ENCODE measurements at places on chromosomes 7 and 10. TPM values are rescaled to one million over a fixed set of nuclear protein-coding genes. Genes with fewer than 3 reads are reported as not detected.

- DNase-seq, result no peak
Measured at GRCh38 chr10:102434394-102435132, 2.2 kb upstream of the CUEDC2 start.

- no peak for DNase-seq
Measured at GRCh38 chr10:91887272-91888076, 21.8 kb downstream of the FGFBP3 start.

DNA sequence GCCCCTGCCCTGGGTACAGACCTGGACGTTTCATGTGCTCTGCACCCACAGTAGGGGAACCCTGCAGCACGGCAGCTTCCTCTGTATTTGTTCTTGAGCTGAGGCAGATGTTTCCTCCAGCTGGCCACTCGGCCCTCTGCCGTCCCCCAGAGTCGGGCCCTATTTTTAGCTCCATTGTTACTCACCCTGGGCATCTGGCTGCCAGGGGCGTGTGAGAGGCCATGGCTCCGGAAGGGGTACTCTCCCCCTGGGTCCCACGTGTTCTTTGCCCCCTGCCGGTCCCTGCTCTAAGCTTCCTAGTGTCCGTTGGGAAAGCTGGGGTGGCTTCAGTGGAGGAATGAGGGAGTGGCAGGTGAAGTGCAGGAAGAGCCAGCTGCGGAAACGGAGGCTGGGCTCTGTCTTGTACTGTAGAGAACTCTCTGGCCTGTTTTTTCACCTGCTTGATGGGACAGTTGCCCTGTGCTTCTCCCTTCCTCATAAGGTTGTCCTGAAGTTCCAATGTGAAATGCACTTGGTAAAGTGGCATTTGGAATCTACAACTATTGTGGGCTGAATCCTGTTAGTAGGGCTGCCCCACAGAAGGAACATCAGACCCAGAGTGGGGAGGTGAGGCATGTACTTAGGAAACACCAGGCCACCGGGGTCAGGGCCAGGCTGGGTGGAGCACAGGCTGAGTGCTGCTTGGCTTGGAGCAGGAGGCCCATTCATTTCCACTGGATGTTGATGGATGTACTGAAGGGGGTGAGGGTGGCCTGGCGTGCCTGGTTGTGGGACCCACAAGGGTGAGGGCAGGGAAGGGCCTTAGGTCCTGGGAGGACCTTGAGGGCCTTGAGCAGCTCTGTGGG is 30.6 kb downstream of the PALD1 start:
- no peak for DNase-seq

DNA sequence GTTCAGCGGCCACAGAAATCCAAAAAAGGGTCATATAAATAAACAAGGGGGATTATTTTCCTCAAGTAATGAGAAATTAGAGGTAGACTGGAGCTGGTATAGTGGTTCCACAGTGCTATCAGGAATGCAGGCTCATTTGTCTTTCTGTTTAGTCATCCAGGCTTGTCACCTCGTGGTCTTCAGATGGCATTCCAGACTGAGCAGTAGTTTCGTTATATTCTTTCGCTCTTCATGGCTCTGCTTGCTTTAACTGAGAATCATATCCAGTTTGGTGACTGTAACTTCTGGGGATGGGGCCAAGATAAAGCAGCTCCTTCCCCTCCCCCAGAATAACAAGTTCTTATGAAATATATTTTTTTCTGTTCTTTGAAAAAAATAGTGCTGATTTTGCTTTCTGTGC is 9.5 kb downstream of the ANKIB1 start:
- no peak for DNase-seq

DNA sequence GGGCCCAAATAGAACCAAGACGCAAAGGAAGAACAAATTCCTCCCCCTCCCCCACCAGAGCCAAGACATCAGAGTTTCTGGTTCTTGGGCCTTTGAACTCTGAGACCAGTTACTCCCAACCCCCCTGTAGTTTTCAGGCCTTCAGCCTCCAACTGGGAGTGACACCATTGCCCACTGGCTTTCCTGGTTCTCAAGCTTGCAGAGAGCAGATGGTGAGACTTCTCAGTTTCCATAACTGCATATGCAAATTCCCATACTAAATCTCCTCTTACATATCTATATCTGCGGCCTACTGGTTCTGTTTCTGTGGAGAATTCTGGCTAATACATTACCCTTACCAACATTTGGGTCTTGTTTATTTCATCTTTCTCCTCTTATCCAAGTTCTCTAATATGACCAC is 762.9 kb downstream of the GRM8 start:
- no peak for DNase-seq

GRCh38 chr7:36278069-36278619 is 111.5 kb upstream of the ANLN start:
- no peak for DNase-seq

DNA sequence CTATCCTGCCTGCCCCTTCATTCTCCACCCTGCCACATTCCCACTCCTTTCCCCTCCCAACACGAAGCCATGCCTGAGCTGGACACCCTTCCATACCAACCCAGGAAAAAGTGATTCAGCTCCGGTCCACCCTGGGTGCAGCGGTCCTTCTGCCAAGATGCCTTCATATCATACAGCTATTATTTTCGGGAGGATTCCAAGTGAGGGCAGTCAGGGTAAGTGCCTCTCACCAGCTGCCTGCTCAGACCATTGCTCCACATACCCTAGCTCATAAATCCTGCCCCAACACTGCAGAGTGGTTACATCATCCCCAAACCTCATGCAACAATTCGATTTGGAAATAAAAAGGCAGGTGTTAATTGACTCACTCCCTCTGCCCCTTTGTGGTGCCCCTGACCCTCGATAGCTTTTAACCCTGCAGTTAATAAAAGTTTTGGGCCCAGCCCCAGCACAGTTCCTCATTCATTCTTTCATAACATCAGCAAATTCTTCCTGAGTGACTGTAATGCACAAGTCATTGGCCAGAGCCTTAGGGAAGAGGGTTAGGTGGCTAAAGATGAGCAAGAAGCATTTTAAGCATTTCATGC is 42.6 kb downstream of the ZNF503 start:
- DNase-seq, result no peak

GRCh38 chr7:11625669-11626068 is 206.3 kb downstream of the THSD7A start:
- no peak for DNase-seq

GRCh38 chr10:49287689-49288340 is 11.2 kb upstream of the C10orf71 start:
- no peak for DNase-seq

- DNase-seq, result no peak
Measured at GRCh38 chr10:13039761-13040160, 38.2 kb upstream of the CCDC3 start.

DNA sequence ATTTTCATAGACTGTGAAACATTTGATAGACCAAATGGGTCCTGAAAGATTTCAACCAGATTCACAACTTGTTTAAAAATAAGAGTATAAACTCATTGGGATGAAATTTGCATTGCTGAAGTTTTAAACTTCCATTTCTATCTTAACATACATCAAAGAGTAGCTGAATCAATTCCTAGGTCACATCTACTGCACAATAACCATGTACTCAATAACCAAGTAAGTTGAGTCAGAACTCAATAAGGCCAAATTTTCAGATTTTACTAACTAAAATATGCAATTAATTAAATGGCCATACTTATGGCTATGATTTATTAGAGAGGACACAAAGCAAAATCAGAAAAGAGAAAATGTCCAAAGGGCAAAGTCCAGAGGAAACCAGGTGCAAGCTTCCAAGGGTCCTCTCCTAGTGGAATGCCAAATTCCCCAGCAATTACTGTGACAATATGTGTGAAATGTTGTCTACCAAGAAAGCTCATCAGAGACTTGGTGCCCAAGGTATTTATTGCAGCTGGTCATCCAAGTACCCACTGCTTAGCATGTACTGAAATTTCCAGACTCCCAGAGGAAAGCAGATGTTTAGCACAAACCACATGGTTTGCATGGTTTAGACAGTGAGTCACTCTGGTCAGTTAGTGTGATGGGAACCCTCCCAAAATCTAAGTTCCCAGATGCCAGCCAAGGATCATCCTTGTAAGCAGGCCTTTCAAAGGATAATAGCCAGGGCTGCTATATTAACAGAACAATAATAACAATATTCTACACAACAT is 238.9 kb downstream of the IPMK start:
- DNase-seq, result no peak

- no peak for DNase-seq
Measured at GRCh38 chr7:158837790-158838637, 8.7 kb upstream of the ESYT2 start.

DNA sequence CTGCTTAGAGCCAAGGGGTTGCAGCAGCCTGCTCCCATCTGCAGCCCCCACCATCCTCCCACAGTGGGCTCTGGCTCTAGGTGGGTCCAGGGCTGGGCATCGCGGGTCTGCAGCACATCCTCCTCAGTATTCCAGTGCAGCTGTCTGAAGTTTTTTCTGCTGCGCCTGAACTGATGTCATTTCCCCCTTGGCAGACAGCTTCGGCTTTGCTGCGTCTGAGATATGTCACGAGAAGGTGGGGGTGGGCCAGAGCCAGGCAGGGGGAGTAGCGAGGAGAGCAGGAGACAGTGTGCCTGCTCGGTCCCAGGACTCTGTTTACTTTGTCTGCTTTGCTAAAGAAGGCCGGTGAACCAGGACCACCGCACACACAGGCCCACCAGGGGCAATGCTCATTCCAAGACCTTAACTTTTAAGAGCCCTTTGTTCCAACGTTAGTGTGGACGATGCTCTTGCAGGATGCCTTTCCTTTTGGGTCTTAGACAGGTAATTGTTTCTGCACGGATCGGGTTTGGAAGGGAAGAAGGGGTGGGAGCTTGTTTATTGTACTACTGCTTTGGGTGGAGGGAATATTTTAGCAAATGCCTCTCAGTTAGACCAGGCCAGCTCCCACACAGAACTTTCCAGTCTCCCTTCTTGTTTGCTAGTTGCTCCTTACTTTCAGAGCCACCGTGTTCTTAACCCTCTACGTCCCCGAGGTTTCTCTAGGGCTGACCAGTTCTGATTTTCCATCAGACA is 32.4 kb downstream of the WBP1L start:
- peak; percentile 72 for DNase-seq

Gene DNAJC12
- 8.8 TPM for total RNA-seq

Gene FAM25G
- not detected for total RNA-seq

Gene DNAJC1
- 30.3 TPM for total RNA-seq

Gene TEX47
- total RNA-seq, result not detected

Gene LRIT1
- total RNA-seq, result not detected

Gene CPXM2
- 7.7 TPM for total RNA-seq

Gene FOXI2
- total RNA-seq, result not detected

Gene SLC26A3
- 2,946 TPM for total RNA-seq

Gene ARHGAP12
- 44.3 TPM for total RNA-seq

Gene MOGAT3
- total RNA-seq, result 58.3 TPM

Gene PON2
- total RNA-seq, result 129 TPM

Gene CLEC2L
- total RNA-seq, result not detected

Gene CBLL1
- 28.9 TPM for total RNA-seq

Data from mucosa of descending colon (tissue), 3 donors.